ENCODE measurements at places on chromosomes 16 and 17.

DNA sequence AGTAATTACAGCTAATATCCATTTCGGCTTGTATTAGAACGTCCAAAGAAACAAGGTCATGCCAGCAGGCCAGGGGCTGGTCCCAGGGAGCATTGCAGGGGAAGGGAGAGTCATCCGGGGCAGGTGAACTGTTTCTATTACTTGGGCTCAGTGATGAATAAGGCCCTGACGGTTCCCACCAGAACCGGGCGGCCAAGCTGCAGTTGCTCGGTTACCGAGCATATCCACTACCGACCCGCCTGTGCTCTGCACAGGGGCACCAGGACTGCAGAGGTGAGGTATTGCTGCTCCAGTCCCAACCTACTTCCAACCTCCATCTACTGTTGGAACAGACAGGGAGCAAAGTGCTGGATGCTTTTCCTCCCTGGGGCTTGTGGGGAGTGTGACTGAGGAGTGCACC lies 295.5 kb downstream of the MAF start:
- DNase-seq = no peak

DNA sequence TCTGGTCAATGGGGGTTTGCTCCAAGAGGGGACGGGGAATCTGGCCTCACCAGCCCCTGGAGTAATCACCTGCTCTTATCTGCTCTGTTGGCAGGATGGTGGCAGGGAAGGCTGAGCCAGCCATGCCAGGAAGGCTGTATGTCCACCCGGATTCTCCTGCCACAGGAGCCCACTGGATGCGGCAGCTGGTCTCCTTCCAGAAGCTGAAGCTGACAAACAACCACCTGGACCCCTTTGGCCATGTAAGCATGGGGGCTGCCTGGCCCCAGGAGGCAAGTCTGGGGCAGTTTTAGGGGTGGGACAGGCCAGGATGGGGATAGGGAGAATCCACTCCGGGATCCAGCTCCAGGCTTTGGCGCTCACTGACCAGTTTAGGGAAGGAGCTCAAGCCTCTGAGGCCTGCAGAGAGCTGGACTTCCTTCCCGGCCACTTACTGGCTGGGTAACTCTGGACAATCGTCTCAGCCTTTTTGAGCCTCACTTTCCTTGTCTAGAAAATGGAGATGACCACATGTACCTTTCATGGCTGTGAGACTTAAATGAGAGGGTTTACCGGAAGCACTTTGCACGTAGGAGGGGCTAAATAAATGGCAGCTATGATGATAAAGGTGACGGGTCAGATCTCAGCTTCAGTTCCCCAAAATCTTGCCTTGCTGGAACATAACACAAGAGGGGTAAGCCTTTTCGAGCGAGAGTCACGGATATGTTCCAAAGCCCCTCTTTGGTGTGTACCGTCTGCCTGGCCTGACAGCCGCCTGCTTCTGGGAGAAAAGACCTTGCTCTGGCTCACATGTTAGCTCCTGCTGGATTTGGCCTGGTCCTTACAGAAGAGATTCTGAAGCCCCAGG lies 15.4 kb downstream of the TBX4 start:
- DNase-seq = peak; percentile 57

GRCh38 chr16:48558371-48558841 lies 51.6 kb downstream of the N4BP1 start:
- peak; percentile 84 for DNase-seq

DNA sequence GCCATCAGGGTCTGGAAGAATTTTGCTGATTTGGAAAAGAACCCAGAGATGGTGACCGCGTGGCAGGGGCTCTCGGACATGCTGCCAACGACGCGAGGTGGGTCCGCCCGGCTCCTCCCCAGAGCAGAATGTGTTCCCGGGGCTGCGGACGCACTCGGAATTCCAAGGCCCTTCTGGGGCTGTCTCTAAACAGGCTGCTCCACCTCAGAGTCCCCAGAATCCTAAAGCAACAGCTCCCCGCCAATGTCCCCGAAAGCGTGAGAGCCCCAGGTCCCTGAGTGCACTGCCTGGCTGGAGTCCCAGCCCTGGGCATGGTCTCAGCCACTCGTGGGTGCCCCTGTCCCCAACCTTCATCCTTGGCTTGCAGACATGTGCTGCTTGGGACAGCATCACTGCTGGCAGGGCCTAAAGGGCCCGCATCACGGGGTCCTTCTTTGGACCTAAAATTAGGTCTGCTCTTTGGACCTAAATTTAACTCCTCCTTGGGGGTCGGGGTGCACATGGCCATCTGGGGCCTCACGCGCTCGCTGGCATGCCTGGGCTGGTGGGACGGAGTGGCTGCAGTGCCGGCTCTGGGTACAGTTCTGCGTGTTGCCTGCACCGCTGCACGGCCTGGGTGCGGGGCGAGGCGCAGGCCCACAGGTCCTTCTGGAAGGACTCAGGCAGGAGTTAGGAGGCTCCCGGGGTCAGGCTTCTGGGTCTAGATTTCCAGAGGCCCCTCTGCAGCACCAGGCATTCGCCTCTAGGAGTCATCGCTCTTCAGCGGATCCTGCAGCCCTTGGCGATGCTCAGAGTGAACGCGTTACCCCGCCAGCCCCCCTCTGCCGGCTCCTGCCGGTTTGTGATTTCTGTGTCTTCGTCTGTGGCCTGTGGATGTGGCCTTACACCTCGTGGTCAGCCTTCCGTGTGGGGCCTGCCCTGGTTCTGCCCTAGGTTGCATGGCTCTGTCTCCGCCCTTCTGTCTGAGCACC lies 41.9 kb upstream of the CHMP6 start:
- DNase-seq = no peak

DNA sequence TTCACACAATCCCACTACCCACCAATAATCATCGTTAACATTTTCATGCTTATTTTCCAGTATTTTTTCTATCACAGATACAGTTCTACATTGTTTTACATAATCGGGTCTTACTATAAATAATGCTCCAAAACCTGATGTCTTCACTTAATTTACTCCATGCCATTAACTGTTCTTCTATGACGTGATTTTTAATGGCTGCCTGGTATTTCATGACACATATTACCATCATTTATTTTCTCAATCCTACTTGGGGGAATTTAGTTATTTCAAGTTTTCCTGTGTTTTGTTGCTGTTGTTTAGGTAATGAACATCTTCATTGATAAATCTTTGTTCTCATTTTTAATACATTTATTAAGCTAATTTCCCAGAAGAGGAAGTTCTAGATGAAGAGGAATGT lies 14.7 kb downstream of the LPO start:
- DNase-seq = no peak

DNA sequence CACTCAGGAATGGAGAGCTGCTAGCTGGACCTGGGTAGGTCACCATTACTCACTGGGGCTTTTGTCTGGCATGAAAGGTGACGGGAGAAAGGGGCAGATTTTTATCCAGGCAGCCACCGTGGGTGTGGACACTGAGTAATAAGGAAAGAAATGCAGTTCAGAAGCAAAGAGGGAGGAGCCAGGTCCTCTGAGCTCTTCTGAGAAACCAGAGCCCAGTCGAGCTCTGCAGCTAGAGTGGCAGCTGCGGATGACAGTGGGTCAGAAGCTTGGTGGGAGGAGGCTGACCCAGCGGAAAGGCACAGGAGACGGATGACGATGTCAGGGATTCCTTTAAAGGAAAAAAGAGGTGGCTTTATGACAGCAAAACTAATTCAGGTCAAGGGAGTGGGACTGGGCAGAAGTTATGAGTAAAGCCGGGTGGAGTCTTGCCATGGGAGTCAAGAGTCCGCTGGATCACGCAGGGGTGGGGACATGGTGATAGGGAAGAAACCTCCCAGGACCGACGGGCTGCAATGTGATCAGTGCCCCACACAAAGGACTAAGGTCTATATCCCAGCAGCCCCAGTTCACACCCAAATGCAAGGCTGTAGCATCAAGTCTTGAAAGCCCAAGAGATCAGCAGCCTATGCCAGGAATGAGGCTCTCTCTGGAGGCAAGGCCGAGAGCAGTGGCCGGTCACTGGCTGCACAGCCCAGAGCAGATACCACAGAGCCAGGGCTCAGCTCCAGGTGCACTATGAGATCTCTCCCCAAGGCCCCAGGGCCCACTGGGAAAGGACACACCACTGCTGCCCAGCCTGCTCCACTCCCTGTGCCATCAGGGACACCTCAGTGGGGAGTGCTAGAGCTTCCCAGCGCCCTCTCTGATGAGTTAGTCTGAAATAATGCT lies 6.3 kb upstream of the MNT start:
- peak; percentile 95 for DNase-seq

DNA sequence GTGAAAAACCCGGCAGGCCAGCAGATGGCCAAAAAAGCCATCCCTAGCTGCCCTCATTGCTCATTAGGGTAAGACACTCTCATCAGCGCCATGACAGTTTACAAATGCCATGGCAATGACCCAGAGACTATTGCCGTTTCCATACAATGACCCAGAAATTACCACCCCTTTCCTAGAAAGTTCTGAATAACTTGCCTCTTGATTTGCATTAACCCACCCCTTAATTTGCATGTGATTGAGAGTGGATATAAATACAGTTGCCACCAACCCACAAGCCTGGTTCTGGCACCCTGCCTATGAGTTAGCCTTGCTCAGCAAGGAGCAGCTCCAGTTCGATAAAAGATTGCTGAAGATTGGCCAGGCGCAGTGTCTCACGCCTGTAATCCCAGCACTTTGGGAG lies 16.1 kb upstream of the C16orf54 start:
- no peak for DNase-seq

DNA sequence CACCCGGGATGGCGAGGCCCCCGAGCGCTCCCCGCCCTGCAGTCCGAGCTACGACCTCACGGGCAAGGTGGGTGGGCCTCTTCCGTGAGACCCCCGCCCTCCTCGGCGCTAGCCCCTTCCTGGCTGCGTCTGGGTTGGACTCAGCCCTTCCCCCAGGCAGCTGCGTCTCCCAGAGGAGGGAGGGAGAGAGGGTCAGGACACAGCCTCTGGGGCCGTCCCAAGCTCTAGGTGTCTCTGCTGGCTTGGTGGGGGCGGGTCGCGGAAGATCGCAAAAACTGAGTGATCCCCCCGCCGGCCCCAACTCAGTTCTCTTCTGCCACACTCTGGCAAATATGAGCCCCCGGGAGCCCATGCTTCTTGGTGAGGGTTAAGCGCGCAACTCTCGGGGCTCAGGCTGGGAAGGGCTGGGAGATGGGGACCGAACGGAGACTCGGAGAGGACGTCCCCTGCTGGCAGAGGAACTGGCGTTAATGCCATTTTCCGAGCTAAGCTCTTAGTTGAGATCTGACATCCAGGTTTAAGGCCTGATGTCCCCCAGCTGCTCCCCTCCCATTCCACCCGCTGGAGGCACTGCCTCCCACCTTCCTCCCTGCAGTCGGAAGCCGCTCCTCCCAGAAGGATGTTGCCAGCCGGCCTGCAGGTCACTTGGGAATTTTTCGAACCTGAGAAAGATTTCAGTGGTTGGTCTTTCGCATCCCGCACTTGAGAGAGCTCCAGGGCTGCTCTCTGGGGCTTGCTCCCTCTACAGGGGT lies 419 bp downstream of the RAB37 start:
- peak; percentile 55 for DNase-seq

DNA sequence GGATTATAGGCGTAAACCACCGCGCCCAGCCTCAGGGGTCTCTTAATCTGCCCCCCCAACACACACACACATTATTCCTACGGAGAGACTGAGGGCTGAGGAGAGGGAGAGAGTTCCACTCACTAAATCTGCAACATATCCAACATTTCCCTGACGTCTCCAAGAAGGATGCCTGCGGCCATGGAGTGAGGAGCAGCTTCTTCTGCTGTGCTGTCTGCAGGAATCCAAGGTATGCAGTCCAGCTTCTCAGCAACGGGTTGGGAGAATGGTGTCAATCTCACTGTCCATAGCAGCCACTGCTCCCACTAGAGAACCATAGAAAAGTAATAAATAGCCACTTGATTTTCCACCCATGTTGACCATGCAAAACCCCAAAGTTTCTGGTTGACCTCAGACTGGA lies 5.1 kb upstream of the PLXDC1 start:
- DNase-seq = no peak

GRCh38 chr16:22687031-22687530 lies 126.9 kb upstream of the HS3ST2 start:
- no peak for DNase-seq

- peak; percentile 48 for DNase-seq
These were observed 129.1 kb downstream of the SNX11 start for GRCh38 chr17:48236681-48237134.

GRCh38 chr16:9854675-9855074 lies 327.6 kb downstream of the GRIN2A start:
- no peak for DNase-seq

GRCh38 chr16:1564325-1564724 lies 30.9 kb downstream of the TMEM204 start:
- DNase-seq = no peak

DNA sequence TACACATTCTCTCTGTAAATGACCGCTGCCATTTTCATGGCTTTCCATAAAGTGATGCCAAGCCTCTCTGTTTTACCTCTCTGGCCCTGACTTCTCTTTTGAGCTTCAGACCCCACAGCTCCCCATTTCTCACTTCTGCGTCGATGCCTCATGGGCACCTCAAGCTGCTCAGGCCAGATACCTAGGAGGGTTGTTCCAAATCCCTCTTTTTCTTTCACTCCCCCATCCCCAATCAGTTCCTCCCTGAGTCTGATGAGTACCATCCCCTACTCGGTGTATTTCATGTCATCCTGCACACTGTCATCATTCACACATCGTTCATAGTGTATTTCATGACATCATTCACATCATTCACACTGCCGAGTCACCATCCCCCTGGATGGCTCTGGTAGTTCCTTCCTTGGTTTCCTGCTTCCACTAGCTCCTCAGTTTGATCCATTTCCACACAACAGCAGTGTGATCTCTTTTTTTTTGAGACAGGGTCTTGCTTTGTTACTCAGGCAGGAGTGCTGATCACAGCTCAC lies 43.1 kb downstream of the NTN1 start:
- no peak for DNase-seq

DNA sequence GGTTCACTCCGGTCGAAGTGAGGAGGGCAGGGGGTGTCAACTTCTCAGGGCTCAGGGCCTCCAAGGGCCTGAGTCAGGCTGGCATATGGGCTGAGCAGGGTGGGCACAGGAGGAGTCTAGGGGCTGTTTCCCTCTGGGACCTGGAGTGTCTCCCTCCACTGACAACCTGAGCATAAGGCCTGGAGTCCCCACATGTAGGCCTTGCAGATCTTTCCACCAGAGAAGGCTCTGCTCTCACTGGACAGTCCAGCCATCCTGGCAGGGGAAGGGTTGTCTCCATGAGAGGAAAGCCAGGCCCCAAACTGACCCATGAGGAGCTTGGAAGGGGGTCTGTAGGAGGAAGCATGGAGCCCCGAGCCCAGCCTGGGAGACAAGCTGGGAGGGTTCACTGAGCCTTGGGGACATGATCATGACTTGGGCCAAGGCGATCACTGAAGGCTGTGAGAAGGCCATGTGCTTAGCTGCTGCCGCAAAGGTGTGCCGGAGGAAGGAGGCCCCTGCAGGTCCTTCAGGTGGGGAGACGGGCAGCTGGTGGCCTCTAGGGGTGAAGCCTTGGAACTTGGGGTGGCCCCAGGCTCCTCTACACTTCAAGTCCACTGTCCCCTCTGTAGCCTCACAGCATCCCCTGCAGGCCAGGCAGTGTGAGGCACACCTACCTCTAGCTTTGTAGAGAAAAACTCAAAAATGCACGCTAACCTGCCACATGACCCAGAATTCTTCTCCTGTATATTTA lies 9.9 kb downstream of the CMTM2 start:
- DNase-seq = peak; percentile 77

Data from inflammatory macrophage (primary cell).